ENCODE measurements at places on chromosomes 12 and 14. TPM values are rescaled to one million over a fixed set of nuclear protein-coding genes. Genes with fewer than 3 reads are reported as not detected.

The SLC38A1 gene
- total RNA-seq = 12.8 TPM

The C12orf42 gene
- total RNA-seq = not detected

The RBP5 gene
- total RNA-seq = 0.96 TPM

The ZNF705A gene
- not detected for total RNA-seq

The CACNA1C gene
- 102 TPM for total RNA-seq

The GLS2 gene
- not detected for total RNA-seq

The MAP3K9 gene
- total RNA-seq = 0.96 TPM

DNA sequence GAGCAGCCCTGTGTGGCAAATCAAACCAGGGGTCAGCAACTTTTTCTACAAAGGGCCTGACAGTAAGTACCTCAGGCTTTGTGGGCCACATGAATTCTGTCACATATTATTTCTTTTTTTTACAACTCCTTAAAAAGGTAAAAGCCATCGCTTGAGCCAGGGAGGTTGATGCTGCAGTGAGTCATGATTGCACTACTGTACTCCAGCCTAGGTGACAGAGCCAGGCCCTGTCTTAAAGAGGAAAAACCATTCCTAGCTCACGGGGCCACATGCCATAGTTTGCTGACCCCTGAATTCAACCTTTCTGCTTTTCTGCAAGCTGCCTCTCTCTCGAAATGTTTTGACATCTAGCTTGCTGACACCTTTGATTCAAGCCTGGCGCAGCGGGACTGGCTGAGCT, 55.1 kb upstream of the CORO1C start:
- no peak for DNase-seq

DNA sequence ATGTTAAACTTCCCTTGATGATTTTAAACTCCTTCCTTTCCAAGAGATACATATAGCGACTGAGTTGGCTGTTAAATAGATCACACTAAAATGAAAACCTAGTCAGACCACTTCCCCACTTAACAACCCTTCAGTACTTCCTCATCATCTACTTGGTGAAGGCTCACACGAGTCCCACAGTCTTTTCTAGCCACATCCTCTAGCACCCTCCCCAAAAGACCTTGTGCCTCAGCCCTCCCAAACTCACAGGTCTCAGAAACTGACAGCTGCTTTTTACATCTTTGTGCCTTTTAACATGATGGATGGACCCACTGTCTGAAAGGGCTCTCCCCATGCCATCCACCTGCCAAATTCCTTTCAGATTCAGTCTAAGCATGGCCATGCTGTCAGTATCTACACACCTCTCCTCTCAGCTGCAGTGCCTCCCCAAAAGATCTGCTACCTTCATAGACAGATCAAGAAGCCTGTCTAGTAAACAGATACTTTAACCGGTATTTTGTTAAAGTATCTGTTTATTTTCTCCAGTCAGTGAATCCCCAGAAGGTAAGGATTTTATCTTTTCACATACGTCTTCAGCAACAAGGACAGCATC, 65.1 kb upstream of the GPHB5 start:
- DNase-seq = no peak

- DNase-seq = no peak
Measured at GRCh38 chr14:106845286-106846087, 1319.1 kb downstream of the TMEM121 start.

DNA sequence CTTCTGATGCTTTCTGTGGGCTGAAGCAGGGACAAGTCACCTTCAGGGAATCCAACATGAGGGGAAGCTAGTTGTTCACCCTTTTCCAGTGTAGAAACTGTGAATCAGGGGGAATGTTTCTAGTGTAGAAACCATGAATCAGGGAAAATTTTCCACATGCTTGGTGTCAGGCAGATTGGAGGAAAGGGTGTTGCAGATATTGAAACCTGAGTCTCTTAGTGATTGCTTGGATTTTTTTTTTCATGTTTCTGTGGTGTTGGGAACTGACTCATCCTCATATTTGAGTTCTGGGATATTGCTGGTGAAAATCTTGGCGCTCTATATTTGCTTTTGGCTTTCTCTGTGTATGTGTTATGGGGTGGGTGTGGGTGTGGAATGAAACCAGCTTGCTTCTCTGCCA, 144.5 kb upstream of the FBXO33 start:
- DNase-seq = no peak

GRCh38 chr14:93044121-93044520, 71.6 kb downstream of the ITPK1 start:
- no peak for DNase-seq

DNA sequence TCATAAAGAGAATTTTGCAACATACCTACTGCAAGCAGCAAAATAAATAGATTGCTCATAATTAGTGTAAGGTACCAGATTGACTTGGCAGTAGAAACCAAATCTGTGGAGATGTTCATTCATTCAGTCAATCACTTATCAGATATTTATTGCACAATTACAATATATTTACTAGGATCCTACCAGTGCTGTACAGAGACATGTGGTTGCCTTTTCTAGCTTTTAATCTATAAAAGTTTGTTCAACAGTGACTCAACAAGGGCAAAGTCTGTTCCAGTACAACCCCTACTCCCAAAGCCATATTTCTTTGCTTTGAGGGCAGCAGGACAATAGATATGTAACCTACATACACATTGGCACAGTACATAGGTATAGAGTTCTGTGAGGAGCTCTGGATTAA, 27.3 kb downstream of the ABCD2 start:
- no peak for DNase-seq

DNA sequence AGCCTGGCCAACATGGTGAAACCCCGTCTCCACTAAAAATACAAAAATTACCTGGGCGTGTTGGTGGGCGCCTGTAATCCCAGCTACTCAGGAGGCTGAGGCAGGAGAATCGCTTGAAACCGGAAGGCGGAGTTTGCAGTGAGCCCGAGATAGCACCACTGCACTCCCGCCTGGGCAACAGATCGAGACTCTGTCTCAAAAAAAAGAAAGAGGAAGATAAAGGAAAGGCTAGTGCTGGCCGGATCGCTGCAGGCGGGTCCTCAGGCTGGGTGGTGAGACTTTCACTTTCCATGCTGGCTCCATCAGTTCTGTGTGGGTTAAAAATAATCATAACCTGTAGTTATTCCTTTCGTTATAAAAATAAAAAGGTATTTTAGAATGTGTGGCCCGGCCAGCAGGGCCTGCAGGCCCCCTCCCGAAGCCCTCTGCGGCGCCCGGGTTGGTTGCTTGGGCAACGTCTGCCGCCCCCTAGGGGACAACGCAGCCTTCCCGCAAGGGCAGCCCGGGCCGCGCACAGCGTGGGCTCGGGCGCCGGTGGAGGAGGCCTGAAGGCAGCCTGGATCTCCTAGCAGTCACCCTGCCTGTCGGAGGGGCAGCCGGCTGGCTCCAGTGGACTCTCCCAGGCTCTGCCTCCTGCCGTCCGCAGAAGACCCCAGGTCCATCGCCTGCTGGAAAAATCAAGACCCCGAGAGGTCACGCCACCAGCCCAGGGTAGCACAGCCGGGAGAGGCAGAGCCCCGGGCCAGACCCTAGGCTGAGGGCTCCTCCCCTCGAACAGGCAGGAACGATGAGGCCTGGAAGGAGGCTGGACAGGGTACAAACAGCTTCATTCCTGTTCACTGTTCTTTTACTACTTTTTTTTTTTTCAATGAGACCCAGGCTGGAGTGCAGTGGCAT, 5.0 kb upstream of the SLC25A47 start:
- DNase-seq = no peak

- DNase-seq = peak; percentile 2
Measured at GRCh38 chr14:101191101-101191720, 287.7 kb upstream of the RTL1 start.

DNA sequence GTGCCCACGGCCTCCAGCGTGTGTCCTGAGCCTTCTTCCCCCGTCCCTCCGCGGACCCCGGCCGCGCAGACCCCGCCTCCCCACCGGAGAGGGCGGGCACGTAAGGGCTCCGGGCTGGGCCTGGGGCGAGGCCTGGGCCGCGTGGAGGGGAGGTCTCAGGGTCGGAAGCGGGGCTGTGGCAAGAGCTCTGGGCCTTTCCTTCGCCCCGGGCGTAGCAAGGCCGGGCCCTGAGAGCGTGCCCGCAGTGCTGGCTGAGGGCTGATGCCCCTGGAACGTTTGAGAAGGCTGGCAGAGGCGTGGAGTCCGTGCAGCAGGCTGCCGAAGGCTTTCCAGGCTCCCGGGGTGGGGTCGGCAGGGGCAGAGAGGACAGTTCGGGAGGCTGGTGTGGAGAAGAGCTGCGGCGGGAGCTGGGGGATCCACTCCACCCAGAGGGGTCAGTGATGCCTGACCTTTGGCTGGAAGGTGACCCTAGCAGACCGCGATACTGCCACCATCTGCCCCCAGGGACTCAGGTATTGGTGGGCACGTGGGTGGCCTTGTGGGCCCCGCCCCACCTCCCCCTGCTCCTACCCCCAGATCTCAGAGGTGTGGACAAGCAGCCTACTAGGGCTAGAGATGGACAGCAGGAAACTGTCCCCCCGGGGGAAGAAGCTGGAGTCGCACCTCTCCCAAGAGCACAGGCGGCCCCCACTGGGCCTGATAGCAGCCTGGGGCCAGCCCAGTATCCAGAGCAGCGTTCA, 558 bp downstream of the TEX22 start:
- DNase-seq = no peak

- DNase-seq = no peak
Measured at GRCh38 chr12:109329003-109329402, 18.7 kb upstream of the MYO1H start.

GRCh38 chr12:113055594-113056380, 743 bp upstream of the DTX1 start:
- DNase-seq = no peak

DNA sequence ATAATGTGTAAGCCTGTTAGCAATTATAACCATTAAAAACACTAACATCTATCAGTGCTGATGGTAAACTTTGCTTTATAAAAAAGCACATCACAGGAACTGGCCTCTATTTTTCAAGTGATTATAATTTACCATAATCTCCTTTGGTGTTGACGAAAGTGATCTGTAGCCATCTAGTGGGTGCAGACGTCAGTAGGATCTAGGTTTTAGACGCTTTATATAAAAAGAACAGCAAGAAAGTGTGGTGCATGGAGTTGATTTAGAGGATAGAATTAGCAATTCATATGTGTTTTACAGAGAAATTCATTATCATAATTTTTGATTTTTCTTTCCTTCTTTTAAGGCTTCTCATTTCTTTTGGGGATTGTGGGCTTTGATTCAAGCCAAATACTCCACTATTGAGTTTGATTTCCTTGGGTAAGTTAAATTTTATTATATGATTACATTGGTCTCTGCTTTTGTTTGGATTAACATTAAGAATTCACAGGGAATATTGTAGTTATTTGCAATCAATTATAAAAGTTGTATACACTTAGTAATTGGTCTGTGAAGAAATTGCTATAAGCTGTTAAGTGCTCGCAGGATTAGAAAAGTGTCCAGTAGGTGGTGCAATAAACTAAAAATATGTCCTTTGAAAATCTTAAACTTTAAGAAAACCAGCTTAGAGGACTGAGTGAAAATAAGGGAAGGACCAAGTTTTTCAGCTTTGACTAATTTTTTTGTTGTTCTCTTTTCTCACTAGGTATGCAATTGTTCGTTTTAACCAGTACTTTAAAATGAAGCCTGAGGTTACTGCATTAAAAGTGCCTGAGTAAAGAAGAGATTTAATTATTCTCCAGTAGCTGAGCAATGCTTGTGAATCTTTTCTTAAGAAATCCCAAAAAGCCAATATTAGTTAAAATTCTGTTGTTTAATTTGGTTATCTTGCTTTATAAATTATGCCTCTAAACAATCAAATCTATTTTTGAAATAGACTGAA, 59.5 kb downstream of the ETNK1 start:
- no peak for DNase-seq

DNA sequence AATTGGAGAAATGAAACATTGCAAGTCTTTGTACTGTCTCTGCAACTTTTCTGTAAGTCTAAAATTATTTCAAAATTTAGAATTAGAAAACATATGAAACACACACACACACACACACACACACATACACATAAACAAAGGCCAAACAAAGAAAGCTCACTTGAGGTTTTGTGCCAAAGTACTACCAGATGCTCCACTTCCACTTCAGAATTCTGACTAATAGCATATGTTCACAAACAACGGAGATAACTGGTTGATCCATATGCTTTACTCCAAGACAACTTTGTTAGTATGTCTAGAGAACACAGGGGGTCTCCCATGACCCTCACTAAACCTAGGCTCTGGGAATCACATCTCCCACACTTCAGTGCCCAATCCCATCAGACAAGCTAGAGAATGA, 133.8 kb upstream of the CLEC14A start:
- DNase-seq = no peak

DNA sequence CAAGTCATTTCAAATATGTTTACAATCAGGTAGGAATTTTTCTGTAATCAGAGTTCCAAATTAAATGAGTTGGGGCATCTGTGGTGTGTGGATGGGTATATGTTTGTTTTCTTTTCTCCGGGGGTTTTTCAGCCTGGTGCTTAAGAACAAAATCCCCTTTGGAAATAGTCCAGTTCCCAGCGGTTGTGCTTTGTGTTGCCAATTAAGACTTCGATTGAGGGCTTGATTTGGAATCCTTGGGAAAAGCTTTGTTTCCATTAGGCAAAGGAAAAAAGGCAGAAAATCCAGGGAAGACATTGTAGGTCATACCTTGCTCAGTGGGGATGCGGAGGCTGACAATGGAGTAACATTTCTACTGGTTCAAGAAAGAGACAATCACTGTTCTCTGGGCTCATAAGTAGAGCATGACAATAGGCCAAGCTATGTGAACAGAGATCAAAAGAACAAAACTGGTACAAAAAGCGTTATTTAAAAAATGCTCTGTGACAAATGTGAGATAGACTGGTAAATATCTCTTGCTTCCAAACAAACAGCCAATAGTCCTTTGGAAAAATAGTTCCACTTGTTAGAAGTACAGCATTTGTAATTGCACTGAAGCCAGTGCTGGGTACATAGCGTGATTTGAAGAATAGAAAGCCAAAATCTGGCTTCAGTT, 79.7 kb downstream of the EML1 start:
- no peak for DNase-seq

DNA sequence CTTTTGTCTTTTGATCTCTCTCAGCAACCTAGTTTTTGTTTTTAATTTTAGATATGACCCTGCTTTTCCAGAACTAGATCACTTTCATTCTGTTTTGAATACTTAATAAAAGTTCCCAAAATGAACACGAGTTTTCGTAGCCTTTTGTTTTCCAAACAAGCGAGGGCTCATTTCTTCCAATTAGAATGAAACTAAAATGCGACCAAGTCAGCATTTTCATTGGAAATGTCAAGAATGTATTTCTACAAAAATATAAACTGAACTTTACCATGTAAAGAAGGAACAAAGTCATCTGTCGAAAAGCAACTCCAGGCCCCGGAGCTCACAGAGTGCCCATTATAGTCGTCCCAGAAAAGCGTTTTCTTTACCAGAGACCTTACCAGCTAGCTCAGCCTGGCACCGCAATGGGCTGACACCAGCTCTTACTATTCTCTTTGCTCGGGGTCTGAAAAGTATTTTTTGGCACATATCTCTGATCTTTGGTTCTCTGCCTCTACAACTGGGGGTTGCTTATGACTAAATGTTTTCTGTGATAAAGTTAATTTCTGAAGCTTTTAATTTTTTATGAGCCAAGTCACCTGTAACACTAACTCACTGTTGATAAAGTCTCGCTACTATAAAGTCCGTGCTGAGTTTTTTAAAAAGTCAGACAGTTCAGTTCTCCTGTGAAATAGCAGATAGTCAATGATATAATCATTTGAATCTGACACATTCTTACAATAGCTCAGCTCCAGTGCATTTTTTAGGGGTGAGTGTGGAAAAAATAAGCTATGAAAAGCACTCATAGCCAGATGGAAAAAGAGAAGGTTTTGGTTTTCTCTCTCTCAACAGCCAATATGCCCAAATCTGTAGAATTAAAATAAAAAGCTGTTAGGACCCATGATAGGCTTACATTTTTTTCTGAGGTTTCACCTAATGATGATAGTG, 43.4 kb downstream of the SAMD4A start:
- DNase-seq = no peak
